ENCODE measurements at places on chromosomes 2 and 18. TPM values are rescaled to one million over a fixed set of nuclear protein-coding genes. Genes with fewer than 3 reads are reported as not detected.

GRCh38 chr2:104077573-104077972, 776.3 kb upstream of the POU3F3 start:
- H3K27me3 ChIP-seq = no peaks in the 10 kb centered on the region
- DNase-seq = no peak
- no peaks in the 10 kb centered on the region for H3K4me1 ChIP-seq
- no peak overlapping the region for H3K27ac ChIP-seq

GRCh38 chr18:62486290-62486964, 36.4 kb upstream of the ZCCHC2 start:
- H3K27ac ChIP-seq = no peak overlapping the region
- no peak overlapping the region for H3K4me3 ChIP-seq
- peaks cover 16% of the 10 kb centered on the region for H3K27me3 ChIP-seq
- H3K4me1 ChIP-seq = no peaks in the 10 kb centered on the region
- no peak for DNase-seq
- H3K36me3 ChIP-seq = no peaks in the 10 kb centered on the region

GRCh38 chr18:62138461-62139235, 48.2 kb downstream of the PIGN start:
- H3K4me1 ChIP-seq = no peaks in the 10 kb centered on the region
- no peaks in the 10 kb centered on the region for H3K27me3 ChIP-seq
- no peak for DNase-seq
- H3K27ac ChIP-seq = no peak overlapping the region

DNA sequence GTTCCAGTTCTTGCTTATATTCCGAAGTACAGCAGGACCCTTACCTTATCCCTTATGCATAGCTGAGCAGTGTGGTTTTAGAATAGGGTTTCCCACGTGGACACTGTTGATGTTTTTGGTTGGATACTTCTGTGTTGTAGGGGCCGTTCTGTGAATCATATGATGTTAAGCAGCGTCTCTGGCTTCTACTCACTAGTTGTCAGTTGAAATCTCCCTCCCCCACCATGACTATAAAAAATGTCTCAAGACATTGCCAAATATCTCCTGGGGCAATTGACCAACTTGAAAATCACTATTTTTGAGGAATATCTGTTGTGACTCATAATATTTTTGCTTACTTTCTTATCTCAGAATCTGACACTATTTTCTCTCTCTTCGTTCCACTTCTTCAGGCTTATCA, 713.7 kb downstream of the TSN start:
- DNase-seq = no peak
- no peaks in the 10 kb centered on the region for H3K36me3 ChIP-seq
- no peak overlapping the region for H3K27ac ChIP-seq
- H3K27me3 ChIP-seq = no peaks in the 10 kb centered on the region

GRCh38 chr2:19255481-19255880, 102.9 kb downstream of the OSR1 start:
- no peak for DNase-seq
- H3K27me3 ChIP-seq = no peaks in the 10 kb centered on the region

DNA sequence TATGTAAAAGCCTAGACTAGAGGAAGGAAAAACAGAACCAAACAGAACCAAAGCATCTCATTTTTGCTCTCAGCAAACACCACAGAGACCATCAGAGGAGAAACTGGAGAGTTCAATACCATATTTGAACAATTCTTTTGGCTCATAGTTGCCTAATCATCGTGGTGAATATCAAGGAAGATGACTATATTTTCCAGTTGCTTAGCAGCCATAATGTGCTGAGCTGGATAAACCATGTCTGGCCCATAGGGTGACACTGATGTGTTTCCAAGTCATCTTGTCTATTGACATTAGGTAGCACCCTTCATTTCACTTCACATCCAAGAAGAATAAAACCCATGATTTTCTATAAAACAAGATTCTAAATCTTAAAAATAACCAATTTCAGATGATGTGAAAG, 5.9 kb upstream of the XRCC5 start:
- no peak for DNase-seq
- no peak overlapping the region for H3K4me3 ChIP-seq
- H3K27ac ChIP-seq = no peak overlapping the region
- no peaks in the 10 kb centered on the region for H3K4me1 ChIP-seq
- H3K36me3 ChIP-seq = peaks cover 27% of the 10 kb centered on the region

Gene RAPH1
- 2.5 TPM for total RNA-seq

Gene MAP3K20
- 1.8 TPM for total RNA-seq

Gene HOXD12
- total RNA-seq = not detected
